ENCODE measurements at places on chromosomes 7 and 10.

GRCh38 chr10:100413173-100413572 lies 49.6 kb upstream of the WNT8B start:
- DNase-seq = no peak

DNA sequence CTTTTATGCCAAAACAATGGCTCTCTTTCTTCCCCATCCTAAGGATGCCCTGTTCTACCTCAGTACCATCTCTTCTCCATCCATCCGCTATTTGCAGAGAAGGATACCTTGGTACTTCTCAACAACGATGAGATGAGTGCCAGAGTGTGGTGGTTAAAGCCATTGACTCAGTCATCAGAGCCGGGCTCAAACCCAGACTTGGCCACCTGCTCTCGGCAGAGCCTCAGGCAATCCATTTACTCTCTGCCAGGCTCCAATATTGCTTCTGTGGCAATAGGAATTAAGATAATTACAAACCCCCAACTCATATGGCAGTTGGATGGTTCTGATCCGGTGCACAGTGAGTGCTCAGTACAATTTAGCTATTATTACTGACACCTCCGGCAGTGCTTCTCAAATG lies 121.3 kb downstream of the PRLHR start:
- no peak for DNase-seq

- DNase-seq = no peak
Observed at GRCh38 chr7:128921866-128922440, 11.4 kb upstream of the KCP start.

DNA sequence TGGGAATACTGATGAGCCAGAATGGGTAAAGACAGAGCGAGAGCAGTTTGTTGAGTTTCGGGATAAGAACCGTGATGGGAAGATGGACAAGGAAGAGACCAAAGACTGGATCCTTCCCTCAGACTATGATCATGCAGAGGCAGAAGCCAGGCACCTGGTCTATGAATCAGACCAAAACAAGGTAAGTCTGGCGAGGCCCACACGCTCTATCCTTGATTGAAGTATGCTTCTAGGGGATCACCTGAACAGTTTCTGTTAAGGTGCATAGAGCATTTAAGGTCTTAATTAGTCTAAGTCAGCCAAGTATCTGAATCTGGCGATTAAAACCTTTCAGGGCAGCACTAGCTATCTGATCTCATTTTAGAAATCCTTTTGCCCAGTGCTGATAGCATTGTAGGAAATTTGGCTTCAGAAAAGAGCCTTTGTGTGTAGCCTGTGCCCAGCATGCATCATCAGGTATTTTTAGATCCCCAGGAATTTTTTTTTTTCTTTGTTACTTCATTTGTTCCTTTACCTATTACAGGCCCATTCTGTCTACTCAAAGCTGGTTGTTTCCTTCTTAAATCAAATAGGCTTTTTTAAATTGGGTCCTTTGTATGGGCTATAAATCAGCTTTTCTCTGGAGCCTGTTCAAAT lies 8.0 kb downstream of the OPN1SW start:
- DNase-seq = no peak

DNA sequence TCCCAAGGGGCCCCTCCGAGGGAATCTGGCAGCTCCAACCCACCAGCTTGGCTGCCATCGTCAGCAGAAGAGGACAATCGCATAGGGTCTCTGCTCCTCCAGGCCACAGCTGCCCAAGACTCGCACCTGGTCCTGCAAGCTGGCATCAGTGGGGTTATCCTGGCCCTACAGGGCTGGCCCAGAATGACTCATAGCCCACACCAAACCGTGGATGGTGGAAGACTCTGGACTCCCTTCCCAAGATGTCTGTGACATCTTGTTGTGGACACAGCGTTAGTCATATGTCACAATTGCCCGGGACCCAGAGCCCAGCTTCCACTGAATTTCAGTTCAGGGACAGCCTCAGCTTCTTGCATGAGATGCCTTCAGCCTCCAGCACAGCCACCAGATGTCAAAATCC lies 91.5 kb upstream of the CUX1 start:
- DNase-seq = no peak

DNA sequence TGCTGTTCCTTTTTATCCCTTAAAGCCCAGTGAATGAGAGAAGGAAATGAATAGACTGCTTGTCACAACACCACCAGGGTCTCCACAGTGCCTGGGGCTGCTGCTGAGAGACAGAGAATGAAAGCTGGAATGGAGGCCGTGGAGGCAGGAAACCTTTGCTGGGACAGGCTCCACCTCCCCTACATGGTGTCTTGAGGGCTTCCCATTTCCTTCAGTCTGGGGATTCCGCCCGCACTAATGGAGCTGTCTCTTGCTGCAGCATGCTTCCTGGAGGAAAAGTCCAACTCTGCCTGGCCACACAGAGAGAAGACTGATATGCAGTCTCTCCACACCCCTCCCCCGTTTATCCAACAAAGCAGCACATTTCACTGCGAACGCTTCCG lies 54.5 kb downstream of the LRRC4 start:
- no peak for DNase-seq

DNA sequence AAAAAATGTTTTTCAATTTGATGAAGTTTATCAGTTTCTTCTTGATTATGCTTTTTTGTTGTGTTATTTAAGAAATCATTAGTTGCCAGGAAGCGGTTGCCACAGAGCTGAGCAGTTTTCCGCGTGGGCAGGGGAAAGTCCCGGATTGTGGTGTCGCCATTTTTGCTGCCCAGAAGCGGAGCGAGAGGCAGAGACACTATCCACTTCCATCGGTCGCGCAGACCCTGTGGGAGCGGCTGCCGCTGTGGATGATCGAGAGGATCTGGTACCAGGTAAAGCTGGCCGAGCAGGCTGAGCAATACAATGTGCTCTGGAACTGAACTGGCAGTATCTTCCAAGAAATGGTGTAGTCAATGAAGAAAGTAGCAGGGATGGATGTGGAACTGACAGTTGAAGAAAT lies 119.8 kb downstream of the ZNF736 start:
- no peak for DNase-seq

- no peak for DNase-seq
Observed at GRCh38 chr7:80601999-80602398, 36.4 kb upstream of the CD36 start.

GRCh38 chr10:24457661-24458318 lies 248.9 kb downstream of the KIAA1217 start:
- DNase-seq = peak; percentile 49

- no peak for DNase-seq
Observed at GRCh38 chr7:1844951-1845390, 174.9 kb downstream of the ELFN1 start.

- no peak for DNase-seq
Observed at GRCh38 chr10:63558132-63558784, 37.1 kb downstream of the REEP3 start.

DNA sequence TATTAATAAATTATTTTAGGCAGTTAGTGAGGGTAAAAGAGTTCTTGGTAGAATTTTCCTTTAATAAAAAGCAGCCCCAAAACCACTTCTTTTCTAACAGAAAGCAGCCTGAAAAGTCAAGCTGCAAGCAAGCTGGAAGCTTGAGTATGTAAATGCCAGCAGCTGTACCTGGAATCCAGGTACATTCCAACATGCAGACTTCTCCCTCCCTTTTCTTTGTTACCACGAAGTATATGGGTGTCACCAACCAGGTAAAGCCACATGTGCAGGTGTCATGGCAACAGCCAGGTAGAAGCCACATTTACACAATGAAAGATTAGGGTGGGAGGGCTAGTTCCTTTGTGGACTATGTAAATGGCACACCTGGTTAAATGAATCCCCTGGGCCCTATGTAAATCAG lies 114.6 kb downstream of the EPC1 start:
- no peak for DNase-seq

- peak; percentile 61 for DNase-seq
Observed at GRCh38 chr10:24908793-24909423, 43.5 kb downstream of the PRTFDC1 start.

DNA sequence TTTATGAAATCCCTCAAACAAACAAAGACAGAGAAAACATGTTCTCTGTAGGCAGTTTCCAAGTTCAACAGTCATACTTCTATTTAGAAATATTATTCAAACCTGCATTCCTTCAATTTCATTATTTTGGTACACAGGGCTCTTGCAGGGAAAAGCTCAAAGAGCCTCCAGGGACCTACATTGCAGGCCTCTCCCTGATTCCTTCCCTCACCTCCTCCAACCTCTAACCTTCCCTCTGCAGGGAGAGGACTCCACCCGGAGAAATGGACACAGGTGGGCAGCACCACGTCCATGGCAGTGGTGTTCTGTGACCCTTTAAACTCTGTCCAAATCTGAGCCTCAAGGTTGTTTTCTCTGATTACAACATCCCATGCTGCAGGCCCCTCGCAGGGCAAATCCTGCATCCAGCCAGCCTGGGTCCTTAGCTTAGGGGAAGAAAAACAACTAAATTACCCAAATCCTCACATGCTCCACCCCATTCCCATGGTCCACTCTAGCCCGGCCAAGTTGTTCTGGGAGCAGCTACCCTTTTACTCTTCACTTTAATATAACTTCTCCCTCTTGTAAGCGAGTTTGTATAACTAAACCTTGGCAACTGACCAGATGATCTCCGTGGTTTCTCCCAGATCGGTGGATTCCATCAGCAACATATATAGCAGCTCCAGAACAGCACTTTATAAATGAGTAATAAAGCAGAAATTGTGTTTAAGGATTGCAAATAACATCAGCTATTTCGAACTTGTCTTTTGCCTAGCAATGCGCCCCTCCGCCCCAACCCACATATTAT lies 129.8 kb downstream of the CUBN start:
- peak; percentile 51 for DNase-seq

DNA sequence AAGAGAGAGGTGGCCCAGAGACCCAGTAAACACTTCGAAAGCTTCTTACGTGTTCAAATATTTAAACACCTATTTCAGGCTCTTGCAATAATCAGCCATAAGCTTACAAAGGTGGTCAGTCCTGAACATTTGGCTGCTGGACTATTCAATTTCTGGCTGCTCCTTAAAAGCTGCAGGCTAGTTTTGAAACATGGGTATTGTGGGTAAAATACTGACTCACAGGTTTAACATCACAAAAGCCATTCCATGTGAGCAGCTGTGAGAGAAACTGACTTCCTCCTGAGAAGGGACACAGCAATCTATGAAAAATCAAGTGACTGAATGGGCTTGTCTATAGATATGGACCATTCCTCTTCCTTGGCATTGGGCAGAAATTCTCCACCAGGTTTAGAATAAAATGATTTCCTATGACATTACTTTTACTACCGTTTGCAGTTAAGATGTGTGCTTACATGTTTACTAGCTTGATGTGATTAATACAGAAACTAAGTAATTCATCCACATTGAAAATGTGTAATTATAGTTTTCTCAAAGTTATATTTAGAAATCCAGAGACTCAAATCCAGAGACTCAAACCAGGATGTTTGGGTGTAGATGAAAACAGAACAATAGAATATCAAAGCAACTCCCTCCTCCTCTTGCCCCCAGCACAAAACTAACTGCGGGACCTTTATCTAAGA lies 252.3 kb downstream of the GATA3 start:
- no peak for DNase-seq

GRCh38 chr7:100372256-100372655 lies 1.0 kb upstream of the PILRA start:
- peak; percentile 66 for DNase-seq

DNA sequence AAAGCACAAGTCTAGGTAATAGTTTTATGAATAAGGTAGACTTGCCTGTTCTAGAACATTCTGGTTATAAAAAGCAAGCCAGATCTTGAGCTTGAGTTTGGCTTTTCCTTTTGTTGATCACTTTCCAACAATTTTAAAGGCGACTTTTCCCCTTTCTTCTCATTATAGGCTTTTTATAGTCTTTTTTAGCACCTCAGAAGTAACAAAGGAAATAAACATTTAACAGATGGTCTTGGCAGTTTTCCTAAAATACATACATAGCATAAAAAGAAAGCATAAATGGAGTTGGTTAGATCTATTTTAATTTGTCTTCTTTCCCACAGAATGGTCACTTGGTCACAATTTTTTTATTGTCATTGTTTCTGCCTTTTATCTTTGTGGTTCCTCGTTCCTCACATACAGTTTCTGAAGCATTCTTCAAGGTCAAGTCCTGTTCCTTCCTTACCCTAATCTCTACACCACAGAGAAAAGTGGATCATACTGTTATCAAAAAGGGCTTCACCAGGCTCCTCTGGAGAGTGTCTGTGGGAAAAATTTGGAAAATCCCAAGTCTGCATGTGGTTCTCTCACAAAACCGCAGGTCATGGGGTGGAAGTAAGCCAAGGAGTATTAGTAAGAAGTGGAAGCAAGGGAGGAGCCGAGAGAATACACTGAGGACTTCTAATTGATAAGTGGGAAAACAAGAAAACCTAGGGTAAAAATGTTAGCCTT lies 31.3 kb downstream of the THNSL1 start:
- DNase-seq = peak; percentile 88

DNA sequence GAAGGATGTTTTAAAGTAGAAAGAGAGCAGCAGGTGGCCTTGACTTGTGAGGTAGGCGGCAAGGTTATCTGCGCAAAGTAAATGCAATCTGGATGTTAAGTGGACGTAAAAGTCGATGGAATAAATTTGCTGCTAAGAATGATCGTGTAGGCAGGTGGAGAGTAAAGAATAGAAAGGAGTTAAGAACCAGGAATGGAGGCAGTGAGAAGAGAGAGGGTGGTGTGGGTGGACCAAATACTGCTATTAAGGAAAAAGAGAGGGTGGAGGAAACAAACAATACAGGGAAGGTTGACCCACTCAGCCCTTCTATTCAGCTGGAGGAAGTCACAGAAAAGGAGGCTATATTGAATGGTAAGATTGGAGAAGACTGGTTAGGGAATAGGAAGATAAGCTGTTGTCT lies 1.9 kb upstream of the CUL1 start:
- DNase-seq = no peak

DNA sequence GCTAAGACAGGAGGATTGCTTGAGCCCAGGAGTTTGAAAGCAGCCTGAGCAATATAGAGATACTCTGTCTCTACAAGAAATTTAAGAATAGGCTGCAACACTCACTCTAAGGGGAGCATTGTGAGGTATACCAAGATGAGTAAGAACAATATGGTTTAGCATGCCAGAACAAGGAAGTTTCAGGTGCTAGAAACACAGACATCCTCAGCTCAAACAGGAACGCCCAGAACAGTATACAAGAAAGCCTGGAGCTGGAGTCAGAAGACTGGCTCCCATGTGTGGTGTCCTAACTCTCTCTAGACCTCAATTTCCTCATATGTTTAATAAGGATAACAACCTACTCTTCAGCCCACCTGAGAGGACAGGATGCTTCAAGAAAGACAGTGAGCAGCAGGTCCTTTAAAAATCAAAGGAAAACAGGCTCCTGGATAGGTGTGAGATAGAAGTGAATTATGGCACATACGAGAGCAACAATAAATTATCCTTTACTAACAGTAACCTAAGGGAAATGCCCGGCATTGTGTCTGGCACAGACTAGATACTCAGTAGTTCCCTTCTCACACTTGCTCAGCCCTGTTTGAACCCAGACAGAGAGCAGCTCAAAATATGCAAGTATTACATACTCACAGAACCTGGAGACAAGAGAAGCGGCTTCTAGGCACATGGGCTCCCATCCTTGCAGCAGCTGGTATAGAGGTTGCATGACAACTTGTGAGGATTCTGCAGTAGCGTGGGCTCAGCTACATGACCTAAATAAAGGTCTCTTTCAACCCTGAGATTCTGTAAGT lies 45.4 kb downstream of the KAT6B start:
- no peak for DNase-seq

All from AG10803 (cell line).